ENCODE measurements at places on chromosomes 13 and 19.

- DNase-seq: no peak
Measured at GRCh38 chr13:46389457-46390451, 2.7 kb upstream of the RUBCNL start.

DNA sequence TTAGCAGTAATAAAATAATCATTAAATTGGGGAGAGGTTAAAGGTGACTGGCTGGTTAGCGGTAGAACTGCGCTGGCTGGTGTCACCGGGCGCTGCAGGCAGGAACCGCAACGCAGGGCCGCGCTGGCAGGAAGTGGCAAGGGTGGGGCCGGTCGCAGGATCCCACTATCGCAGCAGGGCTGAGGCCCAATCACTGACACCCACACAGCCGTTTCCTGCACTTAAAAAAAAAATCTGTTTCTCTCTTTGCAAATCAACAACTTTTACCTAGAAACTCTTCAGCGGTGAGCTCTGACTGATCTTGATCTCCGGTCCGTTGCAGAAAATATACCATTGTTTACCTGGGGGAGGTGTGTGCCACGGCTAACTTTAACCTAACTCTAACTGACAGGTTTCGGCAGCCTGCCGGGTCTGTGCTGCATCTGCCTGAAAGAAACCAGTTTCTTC is 46.9 kb downstream of the KLF2 start:
- no peak for DNase-seq

- no peak for DNase-seq
Measured at GRCh38 chr19:16064209-16064889, 11.9 kb upstream of the TPM4 start.

DNA sequence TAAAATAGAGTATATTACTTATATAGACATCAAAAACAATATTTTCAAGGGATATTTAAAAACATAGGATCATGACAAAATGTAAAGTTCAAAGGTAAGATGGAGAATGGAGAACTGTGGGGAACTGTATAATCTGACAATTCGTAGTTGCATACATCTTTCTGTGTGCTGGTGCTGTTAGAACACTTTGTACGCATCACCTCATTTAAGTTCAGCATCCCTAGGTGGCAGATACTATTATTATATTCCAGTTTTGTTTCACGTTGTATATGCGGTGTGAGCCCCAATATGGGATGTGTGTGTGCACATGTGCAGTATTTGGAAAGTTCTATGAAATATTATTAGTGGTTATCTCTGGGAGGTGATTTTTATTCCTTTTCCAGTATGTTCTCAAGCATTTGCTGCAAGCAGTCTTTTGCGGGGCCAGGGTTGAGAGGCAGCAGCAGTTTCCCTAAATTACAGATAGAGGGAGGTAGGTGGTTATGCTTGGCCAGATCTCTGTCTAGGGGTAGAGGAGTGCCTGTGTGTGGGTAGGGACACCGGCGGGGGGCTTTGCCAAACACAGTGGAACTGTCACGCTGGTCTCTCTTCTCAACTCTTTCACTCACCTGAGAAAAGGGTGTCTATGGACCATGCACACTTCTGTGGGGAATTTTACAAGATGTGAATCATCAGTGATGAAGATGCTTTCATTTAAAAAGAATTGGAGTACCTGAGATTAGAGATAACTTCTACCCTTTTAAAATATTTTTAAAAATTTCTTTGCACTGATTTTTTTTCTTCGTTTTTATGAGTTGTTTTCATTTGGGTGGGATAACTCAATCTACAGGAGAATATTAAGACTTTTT is 55.6 kb upstream of the ALOX5AP start:
- peak; percentile 41 for DNase-seq

DNA sequence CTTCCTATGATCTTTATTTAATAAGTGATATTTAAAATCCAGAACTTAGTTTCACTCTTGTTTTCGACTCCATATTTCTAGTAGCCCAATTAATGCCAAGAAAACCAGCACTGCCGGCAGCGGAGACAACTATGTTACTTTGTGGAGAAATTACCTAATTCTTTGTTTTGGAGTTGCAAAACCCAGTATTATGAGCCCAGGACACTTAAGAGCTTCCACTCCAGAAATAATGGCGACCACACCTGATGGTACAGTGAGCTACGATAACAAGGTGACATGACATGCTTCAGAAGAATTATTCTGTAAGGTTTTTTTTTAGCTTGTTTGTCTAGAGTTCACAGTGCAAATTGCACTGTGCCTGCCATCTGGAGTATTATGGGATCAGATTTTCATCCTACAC is 136.4 kb downstream of the ZAR1L start:
- no peak for DNase-seq

GRCh38 chr13:110442930-110443621 is 118.4 kb downstream of the RAB20 start:
- DNase-seq: peak; percentile 85

GRCh38 chr19:3450796-3451411 is 29.4 kb downstream of the SMIM24 start:
- peak; percentile 100 for DNase-seq

GRCh38 chr13:109998037-109998436 is 211.7 kb upstream of the IRS2 start:
- no peak for DNase-seq

DNA sequence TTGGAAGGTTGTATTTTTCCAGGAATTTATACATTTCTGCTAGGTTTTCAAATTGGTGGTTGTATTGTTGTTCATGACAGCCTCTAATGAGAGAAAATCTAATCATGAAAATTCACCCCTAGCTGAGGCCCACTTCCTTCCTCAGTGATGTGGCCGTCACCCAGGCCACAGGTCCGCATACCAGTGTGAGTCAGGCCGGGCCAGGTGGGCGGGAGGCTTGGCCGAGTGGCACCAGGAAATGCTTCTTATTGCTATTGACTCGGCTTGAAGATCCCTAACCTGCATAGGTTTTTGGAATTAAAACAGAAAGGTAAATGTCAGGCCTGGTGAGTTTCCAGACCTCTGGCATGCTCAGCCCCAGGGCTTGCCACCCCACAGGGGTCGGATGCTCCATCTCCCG is 88.7 kb downstream of the SCGB2B2 start:
- no peak for DNase-seq

- no peak for DNase-seq
Measured at GRCh38 chr13:111657013-111657412, 336.6 kb downstream of the TEX29 start.

DNA sequence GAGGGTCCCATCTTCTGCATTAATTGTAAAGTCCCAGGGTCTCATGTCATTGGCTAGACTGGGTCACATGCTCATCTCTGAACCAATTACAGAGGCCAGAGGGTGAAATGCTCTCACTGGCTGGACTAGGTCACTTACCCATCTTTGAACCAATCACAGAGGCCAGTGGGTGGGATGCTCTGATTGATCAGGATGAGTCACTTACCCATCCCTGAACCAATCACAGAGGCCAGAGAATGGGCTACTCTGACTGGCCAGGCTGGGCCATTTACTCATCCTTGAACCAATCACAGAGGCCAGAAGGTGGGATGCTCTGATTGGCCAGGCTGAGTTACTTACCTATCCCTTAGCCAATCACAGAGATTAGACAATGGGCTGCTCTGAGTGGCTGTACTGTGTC is 5.3 kb downstream of the MISP start:
- peak; percentile 59 for DNase-seq

DNA sequence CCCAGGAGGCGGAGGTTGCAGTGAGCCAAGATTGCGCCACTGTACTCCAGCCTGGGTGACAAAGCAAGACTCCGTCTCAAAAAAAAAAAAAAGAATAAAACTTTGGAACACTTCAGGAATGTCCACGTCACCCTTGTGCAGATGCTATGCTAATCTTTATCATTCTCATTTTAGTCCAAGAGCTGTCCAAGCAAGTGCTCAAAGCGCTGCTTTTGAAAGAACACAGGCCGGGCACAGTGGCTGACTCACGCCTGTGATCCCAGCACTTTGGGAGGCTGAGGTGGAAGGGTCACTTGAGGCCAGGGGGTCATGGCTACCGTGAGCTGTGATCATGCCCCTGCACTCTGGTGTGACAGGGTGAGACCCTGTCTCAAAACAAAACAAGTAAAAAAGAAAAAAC is 11.1 kb upstream of the UQCR11 start:
- no peak for DNase-seq

GRCh38 chr19:38049105-38049649 is 142.2 kb downstream of the SIPA1L3 start:
- DNase-seq: peak; percentile 67

DNA sequence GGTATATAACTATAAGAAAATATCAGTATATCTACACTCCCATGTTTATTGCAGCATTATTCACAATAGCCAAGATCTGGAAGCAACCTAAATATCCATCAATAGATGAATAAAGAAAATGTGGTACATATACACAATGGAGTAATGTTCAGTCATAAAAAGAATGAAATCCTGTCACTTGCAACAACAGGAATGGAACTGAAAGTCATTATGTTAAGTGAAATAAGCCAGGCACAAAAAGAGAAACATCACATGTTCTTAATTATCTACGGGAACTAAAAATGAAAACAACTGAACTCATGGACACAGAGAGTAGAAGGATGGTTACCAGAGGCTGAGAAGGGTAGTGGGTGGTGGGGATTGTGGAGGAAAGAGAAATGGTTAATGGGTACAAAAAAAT is 665.2 kb downstream of the TBC1D4 start:
- no peak for DNase-seq

DNA sequence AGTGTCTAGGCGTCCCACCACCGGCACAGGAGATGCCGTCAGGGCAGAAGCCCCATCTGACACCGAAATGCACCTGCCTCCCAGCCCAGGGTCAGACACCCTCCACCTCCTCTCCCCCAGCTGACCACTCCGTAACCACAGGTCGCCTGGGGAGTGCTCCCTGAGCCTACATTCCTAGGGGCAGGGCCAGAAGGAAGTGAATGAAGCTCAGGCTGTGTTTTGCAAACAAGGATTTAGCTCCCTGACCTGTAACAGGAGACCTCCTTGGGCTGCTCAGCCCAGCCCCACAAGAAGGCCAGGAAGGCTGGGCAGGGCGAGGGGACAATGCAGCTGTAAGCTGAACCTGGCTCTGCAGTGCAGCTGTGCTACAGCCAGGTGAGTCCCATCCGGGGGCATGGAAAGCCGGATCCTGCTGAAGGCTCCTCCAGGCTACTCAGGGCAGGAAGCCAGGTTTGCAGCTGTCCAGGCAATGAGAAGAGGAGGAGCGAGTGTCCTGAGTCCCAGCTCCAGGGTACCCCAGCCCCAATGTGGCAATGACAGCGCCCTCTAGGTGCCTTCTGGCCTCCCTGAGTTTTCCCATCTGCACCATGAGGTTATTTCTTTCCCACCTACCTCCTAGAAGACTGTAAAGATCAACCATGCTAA is 42.1 kb downstream of the RHPN2 start:
- DNase-seq: no peak

DNA sequence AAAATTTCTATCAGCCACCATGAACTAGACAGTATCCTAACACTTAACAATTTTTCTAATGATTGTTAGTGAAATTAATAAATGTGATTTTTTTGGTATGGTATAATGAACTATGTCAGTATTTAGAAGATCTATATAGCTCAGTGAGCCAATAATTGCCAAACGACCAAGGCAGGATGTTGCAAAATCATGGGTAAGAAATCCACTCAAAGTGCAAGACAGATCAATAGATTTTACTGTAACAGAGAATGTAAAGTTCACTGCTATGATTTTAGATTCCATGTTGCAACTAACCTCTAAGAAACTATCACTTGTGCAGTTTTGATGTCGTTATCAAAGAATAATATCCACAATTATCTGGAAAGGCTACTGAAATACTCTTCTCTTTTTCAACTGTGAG is 44.0 kb upstream of the MYCBP2 start:
- no peak for DNase-seq

- peak; percentile 52 for DNase-seq
Measured at GRCh38 chr13:98658131-98658530, 81.2 kb upstream of the STK24 start.

DNA sequence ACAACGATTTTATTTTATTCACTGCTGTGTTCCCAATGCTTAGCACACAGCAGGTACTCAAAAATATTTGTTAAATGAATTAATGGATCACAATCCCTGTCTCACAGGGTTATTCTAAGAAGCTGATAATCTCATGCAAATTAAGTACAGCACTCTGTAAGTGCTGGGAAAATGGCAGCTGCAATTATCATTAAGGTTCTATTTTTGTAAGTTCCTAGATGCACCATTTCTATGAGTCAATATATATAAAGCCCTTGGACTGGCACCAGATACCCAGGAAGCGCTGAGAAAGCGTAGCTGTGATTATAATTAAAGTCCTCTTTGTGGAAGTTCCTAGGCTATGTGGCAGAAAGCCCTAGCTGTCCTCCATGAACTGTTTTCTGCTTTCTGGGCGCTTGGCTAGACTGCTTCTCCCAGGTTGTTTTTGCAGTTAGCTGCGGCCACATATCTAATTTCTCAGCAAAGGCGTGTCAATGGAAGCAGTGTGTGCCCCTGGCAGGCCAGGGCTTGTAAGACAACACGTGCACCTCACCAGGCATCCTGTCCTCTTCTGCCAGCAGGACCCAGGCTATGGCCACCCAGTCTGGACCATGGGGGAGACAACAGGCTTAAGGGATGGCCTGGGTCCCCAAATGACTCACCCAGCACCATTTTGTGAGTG is 5.2 kb upstream of the SRRM5 start:
- DNase-seq: no peak

GRCh38 chr13:98802559-98802958 is 50.1 kb upstream of the SLC15A1 start:
- DNase-seq: no peak

- no peak for DNase-seq
Measured at GRCh38 chr13:35888981-35889380, 242.2 kb downstream of the DCLK1 start.

- no peak for DNase-seq
Measured at GRCh38 chr13:102586615-102587014, 10.2 kb upstream of the TPP2 start.

DNA sequence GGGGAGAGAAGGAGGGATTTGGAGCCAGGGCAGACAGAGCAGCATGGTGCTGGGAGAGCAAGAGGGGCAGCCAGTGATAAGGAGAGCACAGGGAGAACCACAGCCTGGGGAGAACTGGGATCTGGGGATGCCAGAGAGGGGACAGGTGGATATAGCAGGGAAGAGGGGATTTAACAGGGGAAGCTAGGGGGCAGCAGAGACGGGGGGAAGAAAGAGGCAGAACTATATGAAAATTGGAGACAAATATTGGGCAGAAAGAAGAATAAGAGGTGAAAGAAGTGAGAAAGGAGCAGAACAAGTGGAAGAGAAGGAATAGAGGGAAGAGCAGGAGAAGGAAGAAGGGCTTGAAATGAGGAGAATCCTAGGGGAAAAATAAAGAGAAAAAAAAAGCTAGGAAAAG is 6.5 kb upstream of the ZNF528 start:
- no peak for DNase-seq

GRCh38 chr13:98570929-98571372 is 6.0 kb downstream of the STK24 start:
- DNase-seq: no peak

GRCh38 chr13:114259974-114260373 is 21.4 kb upstream of the UPF3A start:
- DNase-seq: no peak

- no peak for DNase-seq
Measured at GRCh38 chr13:46137627-46138317, 32.9 kb upstream of the CPB2 start.
